ENCODE measurements at places on chromosomes 3 and 15.
A peak's percentile ranks its signal among the peaks of the same experiment; 100 is the strongest.

GRCh38 chr15:63122002-63122875, 578 bp downstream of the LACTB start:
- peak; percentile 97 for DNase-seq

DNA sequence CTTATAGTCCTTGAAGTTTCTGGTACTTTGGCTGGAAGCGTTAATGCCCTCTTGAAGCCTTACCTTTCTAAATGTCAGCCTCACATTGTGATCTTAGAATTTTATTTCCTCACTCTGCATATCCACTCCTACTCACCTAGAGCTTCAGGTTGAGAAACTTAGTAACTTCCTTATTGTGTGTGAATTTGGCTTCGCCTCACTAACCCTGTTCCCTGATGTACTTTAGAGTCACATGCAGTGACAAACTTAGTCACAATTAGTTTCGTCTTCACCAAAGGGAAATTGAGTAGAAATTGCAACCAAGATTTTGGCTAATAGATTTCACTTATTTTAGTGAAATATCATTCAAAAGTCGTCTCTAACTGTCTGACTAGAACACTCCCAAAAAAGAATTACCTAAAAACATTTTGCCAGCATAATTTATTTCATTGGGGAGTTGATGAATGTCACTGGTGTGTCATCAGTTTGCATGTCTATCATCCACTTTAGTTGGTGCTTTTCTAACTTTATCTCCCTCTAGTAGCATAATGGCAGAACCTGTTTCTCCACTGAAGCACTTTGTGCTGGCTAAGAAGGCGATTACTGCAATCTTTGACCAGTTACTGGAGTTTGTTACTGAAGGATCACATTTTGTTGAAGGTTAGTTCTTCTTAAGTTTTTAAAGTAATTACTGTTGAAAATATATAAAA, 960 bp downstream of the MFN1 start:
- peak; percentile 71 for DNase-seq

GRCh38 chr3:140176526-140176925, 241.5 kb downstream of the CLSTN2 start:
- DNase-seq = no peak

GRCh38 chr3:152197451-152197850, 71.3 kb upstream of the MBNL1 start:
- no peak for DNase-seq

DNA sequence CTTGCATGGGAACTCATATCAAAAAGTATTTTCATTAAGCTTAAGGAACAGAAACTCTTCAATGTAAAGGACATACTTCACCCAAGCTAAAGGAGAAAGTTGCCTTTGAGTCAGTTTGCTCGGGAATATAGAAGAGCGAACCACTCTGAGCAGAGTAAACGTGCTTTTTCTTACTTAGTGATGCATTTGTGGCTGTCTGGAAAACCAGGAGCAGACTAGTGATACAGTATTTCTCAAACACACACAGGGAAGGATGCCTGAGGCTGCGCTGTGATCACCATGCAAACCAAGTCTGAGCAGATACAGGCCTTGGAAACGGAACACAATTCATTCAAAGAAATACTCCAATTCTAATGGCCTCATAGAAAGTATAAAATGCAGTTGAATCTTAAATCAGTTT, 121.0 kb upstream of the CDIN1 start:
- no peak for DNase-seq

- DNase-seq = peak; percentile 79
Measured at GRCh38 chr3:10945683-10946287, 46.8 kb upstream of the SLC6A1 start.

DNA sequence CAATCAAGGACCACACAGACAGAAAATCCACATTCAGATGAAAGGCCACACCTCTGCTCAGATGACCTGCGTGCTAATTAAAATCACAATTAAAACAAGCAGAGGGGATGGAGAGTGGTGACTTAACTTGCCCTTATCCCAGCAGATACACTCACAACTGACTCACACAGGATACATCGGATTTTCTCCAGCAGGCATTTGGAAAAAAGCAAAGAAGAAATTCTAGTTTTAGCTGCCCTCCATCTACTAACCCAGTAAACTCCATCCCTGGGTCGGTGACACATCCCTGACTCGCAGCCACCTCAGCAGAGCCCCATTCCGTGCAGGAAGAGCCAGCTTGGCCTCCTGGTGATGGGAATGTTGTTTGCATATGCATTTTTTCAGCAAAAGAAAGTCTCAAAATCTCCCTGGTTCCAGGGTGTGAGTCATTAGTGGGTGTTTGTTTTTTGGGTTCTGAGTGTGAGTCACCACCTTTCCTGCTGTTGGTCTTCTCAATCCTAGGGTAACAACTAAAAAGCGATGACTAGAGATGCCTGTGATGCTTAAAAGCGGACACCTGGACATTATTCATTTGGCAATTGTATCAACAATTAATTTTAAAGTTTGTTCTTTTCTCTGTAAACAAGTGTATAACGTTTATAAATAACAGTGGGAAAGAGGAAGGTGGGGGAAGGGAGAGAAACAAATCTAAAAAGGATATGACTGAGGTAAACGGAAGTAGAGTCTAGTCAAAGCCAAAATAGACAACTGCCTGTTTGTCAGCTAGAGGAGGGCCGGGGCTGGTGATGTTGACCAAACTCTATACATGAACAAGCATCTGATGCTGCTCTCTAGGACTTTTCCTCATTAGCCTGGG, 49.8 kb upstream of the SLC4A7 start:
- DNase-seq = peak; percentile 27

DNA sequence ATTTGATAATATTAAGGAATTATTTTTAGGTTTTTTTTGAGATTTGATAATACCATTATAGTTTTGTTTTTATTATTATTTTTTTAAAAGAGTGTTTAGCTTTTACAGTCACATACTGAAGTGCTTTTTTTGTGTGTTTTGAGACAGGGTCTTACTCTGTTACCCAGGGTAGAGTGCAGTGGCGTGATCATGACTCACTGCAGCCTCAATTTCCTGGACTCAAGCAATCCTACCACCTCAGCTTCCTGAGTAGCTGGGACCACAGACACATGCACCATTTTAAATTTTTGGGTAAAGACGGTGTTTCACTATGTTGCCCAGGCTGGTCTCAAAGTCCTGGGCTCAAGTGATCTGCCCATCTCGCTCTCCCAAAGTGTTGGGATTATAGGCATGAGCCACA, 73.0 kb downstream of the SUMF1 start:
- no peak for DNase-seq
